ENCODE measurements at places on chromosomes 16 and 17.

DNA sequence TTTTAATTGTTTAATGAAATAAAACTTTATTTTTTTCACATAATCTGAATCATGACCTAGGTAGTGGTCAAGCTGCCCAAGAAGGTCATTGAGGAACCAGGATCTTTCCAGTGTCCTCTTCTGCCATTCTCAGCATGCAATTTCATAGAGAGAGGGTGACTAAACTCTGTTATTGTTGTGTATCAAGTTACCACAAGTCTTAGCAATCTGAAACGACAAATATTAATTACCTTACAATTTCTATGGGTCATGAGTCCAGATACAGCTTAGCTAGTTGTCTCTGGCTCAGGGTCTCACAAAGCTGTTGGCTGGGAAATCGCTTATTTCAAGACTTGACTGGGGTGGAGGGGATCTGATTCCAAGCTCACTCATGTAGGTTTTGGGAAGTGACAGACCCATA is 37.6 kb downstream of the FTO start:
- no peak for DNase-seq

DNA sequence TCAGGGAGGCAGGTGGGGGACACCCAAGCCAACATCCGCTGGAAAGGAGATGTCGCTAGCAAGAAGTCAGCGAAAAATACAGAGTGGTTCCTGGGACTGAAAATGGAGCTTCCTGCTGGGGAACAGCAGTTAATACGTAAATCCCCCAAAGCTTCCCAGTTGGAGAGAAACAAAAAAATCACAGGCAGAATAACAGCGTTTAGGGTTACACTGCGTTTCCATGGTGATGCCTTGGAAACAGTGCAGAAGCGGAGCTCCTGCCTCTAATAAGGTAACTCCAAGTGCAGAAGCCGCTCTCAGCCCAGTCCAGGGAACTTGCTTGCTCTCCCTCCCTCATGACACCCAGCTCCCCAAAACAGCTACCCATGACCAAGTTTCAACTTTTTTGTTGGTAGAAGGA is 73.4 kb downstream of the PLD6 start:
- DNase-seq = no peak

DNA sequence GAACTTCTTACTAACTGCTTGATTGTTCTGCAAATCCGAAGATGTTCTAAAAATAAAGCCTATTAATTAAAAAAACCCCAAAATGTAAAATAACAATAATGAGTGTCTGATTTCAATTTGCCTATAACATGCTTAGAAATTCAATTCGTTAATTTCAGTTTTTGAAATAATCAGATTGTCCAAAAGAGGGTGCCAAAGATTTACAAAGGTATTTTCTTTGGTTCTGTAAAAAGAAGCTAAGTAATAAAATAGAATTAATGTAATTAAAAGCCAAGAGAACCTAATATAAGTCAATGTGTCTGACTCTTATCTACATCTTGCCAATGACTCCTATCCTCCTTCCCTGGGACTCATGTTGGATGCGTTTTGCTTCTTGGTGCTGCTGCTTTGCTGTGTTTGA is 75.0 kb upstream of the CPHXL start:
- DNase-seq = peak; percentile 9

GRCh38 chr17:71313866-71314265 is 807.0 kb upstream of the SOX9 start:
- DNase-seq = no peak

- DNase-seq = peak; percentile 73
Measured at GRCh38 chr17:42682722-42683403, 532 bp downstream of the CNTNAP1 start.

DNA sequence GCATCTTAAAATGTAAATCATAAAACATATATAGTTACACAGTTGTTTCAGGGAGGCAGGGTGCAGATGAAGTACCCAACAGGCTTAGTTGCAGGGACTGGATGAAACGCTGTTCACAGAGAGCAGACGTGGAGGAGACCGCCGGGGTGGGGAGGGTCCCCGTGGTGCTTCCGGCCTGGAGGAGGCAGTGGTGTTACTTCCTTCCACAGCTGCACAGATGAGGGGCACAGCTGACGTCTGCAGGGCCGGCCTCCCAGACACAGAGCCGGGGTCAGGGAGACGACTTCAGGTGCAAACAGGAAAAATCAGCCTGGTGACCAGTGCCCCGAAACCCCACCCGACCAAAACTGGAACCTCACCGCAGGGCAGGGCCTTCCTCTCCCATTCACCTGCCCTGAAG is 17.1 kb downstream of the SPIRE2 start:
- no peak for DNase-seq

DNA sequence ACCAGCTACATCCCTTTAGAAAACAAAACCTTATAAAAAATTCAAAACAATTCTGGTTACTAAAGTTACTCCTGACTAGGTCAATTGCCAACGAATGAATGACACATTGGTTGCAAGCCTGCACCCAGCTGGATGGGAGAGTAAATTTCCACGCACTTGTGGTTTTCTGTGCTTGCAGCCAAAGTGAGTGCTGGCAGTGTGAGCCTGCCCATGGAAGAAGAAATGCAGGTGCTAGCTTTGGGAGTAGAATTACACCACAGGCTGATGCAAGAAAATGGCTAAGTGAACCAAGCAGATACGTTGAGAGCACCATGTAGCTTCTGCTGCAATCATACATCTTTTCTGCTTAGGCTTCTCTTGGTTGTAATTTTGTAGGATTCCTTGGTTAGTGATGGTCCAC is 74.6 kb downstream of the SYCE1L start:
- DNase-seq = peak; percentile 44

GRCh38 chr16:85176541-85177447 is 64.5 kb upstream of the CIBAR2 start:
- DNase-seq = no peak

DNA sequence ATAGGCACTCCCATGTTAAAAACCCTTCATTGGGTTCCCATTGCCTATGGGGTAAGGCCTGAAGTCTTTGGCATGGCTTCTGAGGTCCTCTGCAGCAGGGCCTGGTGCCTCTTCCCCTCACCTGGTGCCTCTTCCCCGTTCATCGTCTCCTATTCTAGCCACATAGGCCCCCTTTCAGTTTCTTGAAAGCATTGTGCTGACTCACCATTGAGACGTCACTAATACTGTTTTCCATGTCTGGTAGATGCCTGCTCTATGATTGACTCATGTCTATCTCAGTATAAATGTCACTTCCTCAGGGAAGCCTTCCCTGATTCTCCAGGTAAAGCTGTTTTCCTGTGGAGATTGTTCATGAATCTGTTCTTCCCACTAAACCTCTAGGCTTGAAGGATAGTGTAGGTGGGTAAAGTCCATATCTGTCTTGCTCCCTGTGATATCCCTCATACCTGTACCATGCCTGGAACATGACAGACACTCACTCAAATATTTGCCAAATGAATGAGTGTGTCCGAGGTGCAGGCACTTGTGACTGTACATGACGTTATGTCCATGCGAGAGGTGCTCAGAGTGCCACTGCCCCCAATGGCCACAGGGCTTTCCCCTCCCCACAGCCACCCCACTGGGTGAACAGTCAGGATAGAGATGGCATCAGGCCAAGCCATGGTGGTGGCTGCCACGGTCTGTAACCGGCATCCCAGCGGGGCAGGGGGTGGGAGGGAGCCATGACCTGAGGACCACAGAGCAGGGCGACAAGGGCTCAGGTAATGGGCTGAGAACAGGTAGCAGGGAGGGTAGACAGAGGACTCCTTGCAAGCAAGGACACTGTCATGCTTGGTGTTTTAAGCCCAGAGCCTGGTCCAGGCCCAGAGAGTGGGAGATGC is 85.2 kb upstream of the FAM20A start:
- no peak for DNase-seq

- DNase-seq = no peak
Measured at GRCh38 chr17:31339906-31340661, 18.7 kb upstream of the EVI2A start.

GRCh38 chr17:20315311-20315710 is 152.0 kb downstream of the LGALS9B start:
- no peak for DNase-seq

GRCh38 chr16:13939821-13940220 is 19.9 kb downstream of the ERCC4 start:
- DNase-seq = no peak

GRCh38 chr17:57739402-57740234 is 5.5 kb downstream of the CCDC182 start:
- peak; percentile 77 for DNase-seq

- DNase-seq = no peak
Measured at GRCh38 chr16:74325641-74326040, 29.0 kb downstream of the PSMD7 start.

DNA sequence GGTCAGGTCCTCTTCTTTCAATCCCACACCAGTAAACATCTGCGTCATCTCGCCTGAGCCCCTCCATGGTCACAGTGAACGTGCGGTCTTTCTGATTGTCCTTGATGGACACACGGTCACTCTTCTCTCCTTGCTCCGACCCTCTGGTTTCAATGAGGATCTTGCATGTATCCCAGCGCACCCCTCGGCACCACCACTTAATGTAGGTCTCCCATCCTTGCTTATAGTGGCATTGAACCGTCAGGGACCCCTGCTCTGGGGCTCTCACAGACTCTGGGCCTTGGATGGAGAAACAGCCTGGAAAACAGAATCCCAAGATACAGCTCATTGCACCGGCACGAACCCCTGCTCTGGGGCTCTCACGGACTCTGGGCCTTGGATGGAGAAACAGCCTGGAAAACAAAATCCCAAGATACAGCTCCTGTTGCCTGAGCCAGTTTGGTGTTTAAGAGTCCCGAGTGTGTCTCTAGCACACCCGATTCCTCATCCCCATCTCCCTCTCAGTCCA is 5.4 kb downstream of the CD300LB start:
- DNase-seq = no peak

- DNase-seq = no peak
Measured at GRCh38 chr16:65124596-65124995, 2.7 kb upstream of the CDH11 start.

DNA sequence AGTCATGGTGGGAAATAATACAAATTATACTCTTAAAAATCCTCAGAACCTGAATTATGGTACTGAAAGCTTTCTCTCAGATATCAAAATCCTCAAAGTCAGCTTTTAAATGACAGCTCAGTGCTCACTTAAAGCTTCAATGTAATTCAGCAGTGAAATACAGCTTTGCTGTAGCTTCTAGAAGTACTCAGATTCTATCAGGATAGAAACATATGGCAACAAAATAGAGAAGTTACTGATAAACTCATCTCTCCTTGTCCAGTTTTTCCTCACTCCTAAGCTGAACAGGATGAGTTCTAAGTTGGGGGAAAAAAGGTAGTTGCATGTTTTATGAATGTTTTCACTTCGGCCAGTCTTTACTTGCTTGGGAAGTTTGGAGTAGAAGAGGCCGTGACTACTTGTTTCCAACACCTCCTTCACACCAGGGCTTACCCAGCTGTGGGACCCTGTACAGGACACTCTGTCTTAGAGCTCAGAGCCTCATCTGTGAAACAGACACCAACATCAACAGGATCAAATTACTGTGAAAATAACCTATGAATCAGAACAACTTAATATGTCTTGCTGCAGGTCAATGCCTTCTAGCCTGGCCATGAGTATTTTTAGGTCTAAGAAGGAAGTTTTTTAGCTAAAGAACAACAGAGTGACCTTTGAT is 30.2 kb downstream of the OGFOD1 start:
- DNase-seq = no peak

DNA sequence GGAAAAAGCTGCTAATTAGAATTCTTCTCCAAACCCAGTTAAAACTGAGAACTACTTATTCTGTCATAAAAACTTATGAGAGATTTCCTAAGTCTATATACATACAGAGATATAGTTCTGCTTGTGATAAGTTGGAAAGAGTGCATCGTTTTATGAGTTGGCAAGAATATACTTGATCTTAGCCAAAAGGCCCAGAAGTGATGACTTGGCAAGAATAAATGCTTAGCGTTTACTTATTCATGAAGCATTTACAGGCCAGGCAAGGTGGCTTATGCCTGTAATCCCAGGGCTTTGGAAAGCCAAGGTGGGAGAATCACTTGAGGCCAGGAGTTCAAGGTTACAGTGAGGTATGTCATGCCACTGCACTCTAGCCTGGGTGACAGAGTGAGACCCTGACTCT is 81.7 kb downstream of the CYB561 start:
- no peak for DNase-seq

- DNase-seq = peak; percentile 97
Measured at GRCh38 chr16:21501869-21502667, 97.3 kb upstream of the METTL9 start.

- no peak for DNase-seq
Measured at GRCh38 chr16:25279491-25279890, 21.8 kb upstream of the ZKSCAN2 start.

DNA sequence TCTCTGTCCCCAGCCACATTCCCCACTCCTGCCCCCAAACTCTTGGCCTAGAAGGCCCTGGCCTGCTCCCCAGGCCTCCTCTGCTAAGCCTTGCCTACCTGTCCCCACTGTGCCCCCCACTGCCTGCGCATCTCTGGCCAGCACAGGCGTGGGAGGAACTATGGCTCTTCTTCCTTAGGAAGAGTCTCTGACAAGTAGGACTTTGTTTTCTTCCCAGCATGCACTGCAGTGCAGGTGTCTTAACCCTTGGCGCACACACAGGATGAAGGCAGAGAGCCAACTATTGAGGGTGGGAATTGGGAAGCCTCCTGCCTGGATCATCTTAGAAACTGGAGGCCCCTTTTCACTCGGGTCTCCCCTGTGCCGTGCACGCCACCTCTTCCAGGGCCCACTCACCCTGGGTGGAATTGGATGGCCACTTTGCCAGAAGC is 3.6 kb downstream of the AMDHD2 start:
- DNase-seq = no peak

GRCh38 chr17:32621612-32622312 is 135.0 kb downstream of the CDK5R1 start:
- DNase-seq = peak; percentile 79

GRCh38 chr16:3759736-3760135 is 42.4 kb upstream of the TRAP1 start:
- DNase-seq = no peak

GRCh38 chr17:74812109-74813009 is 36.2 kb upstream of the NAT9 start:
- DNase-seq = no peak

- DNase-seq = no peak
Measured at GRCh38 chr17:20784100-20784665, 204.7 kb downstream of the CDRT15L2 start.

DNA sequence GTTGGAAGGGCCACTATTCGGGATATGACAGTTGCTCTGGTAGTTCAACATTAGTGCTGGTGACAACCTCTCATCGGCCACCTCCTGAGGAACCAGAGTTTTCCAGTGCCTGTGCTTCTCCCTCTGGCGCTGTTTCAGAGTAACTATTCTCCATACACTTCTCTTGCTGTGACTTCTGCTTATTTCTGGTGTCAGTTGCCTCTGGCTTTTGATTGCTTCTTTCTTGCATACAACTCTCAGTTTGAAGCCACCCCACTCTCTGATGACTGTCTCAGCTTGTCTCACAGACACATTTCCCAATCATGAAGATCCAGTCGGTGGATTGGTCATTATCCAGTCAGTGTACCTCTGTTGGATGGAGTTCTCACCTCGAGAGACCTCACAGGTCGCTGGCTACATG is 3.4 kb upstream of the TM4SF5 start:
- DNase-seq = no peak

- no peak for DNase-seq
Measured at GRCh38 chr16:76197900-76198299, 79.3 kb upstream of the CNTNAP4 start.

GRCh38 chr16:47374629-47375028 is 86.2 kb downstream of the ITFG1 start:
- DNase-seq = no peak

- DNase-seq = no peak
Measured at GRCh38 chr16:1196494-1196893, 28.6 kb downstream of the TPSG1 start.

- peak; percentile 46 for DNase-seq
Measured at GRCh38 chr16:75264999-75265910, 13.8 kb upstream of the BCAR1 start.

- DNase-seq = no peak
Measured at GRCh38 chr16:89111263-89111662, 17.6 kb downstream of the ACSF3 start.
